NCI-H446 treated with DMSO at 0.1 percent for 48 hours (cell line): ENCODE measurements at places on chromosomes 6 and 20.
A peak's percentile ranks its signal among the peaks of the same experiment; 100 is the strongest.

GRCh38 chr6:6006428-6007365 is at the start of gene NRN1:
Gene NRN1 (minus strand): TSS chr6:6006925. CDS start chr6:6006749, 176 bp downstream.
- peak; percentile 39 for DNase-seq

- no peak for DNase-seq
Observed at GRCh38 chr6:35260591-35261570, 1.3 kb downstream of the ZNF76 start.

- DNase-seq, result no peak
Observed at GRCh38 chr6:3784885-3785744, 33.6 kb upstream of the PXDC1 start.

GRCh38 chr6:124688369-124688768 is 273.9 kb upstream of the RNF217 start:
- no peak for DNase-seq

DNA sequence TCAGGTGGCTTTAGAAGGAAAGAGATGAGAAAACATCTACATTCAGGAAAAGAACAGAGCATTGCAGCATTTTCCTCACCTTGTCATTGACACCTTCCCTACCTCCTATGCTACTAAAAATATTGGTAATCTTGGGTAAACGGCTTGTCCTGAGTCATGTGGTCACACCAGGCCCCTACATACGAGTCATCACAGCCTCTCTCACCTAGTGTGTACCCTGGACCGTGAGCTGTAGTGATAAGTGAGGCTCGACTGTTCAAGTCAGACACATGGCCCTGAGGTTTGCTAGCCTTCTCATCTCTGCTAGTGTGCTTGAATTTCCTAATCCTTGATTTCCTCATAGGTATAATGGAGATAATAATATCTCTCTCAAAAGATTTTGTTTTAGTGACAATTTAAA is 29.6 kb upstream of the TMEM244 start:
- DNase-seq, result no peak

GRCh38 chr6:8017276-8017701 is 46.9 kb downstream of the BLOC1S5 start:
- no peak for DNase-seq

- DNase-seq, result no peak
Observed at GRCh38 chr6:160203076-160203475, 55.5 kb downstream of the SLC22A2 start.

DNA sequence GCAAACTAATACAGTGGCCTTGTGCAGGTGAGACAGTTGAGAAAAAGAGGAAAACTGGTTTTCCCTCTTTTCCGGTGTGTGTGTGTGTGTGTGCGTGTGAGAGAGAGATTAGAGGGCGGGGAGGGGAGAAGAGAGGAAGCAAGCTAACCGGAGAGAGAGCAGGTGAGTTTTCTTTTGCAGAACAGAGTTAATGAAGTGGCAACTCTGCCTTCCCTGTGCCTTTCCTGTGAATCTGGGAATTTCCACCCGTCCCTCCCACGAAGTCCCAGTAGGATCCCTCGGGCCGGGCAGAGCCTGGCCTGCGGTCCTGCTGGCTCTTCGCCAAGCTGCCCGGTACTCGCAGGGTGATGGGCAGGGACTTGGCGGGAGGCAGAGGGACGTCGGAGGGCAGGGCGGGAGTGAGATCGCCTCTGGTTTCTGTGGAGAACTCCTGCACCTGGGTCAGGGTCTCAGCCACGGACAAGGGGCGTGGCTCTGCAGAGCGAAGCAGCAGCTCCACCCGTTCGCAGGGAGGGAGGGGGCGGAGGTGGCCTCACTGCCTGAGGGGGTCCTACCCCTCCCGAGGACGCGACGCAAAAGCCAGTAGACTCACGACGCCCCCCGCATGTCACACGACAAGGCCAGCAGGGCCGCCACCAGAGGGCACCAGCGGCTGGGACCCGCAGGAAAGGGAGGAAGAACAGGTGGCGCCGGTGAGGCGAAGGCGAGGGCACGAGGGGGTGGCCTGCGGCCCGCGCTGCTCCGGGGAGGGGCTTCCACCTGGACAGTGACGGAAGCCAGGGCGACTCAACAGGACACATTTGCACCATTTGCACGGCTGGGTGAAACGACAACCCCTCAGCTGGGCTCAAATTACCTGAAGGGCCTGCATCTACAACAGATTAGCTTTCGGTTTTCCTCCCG is 51.2 kb upstream of the RNF182 start:
- no peak for DNase-seq

DNA sequence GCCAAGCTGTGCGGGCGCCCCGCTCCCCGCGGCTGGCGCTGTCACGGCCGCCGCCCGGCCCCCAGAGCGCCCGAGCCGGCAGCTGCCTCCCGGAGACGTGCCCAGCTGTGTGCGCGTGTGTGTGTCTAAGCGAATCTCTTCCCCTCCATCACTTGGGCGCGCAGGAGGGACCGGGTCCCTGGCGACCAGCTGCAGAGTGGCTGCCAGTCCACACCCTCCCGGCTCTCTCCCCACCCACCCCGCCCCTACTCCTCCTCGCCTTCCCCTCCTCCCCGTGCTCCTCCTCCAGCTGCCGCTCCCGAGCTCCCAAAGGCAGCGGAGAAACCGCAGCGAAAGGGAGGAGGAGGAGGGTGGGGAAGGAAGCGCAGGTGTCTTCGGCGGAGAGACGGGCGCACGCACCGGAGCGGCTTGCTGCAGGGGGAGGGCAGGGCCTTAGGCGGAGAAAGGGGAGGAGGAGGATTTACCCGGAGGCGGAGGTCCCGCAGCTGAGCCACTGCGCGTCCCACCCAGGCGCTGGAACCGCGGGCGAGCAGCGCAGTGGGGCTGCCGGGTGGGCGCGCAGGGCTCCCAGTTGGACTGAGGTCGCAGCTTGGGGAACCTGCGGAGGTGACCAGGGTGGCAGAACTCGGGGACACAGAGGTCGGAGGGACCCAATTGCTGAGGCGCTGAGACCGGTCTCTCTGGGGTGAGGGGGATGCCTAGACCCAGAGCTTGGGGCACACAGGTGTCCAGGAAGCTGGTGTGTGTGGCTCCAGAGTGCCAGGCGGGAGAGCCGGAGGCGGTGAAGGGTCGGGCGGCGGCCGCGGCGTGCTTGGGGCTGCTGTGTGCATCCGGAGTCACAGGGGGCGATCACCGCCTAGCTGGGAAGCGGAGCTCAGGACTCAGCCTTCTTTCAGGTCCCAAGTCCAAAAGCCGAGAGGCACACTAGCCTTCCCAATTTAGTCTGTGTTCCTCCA is at the start of gene HS3ST5:
Gene HS3ST5 (minus strand): TSS at position 198 of the 956 bp plus-strand sequence. CDS start 280,178 bp downstream, outside the sequence.
- DNase-seq, result peak; percentile 51

DNA sequence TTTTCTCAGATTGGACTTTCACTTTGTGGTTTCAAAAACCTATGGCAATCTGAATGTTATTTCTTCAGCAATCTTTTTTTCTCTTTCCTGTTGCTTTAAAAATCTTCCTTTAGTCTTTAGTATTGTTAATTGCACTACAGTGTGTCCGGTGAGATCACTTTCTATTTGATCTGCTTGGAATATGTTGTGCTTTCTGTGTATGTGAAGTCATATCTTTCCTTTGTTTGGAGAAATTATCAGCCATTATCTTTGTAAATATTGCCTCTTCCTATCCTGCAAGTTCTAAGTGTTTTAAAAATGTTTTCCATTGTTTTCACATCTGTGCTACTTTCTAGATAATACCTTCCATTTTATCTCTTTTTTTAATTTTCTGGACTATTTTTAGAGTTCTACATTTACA is 171.4 kb upstream of the PRSS16 start:
- DNase-seq, result no peak

- DNase-seq, result peak; percentile 36
Observed at GRCh38 chr6:35359744-35360348, 17.5 kb downstream of the PPARD start.

- no peak for DNase-seq
Observed at GRCh38 chr6:7041511-7042026, 66.2 kb upstream of the RREB1 start.

GRCh38 chr6:11682561-11682975 is 96.0 kb downstream of the ADTRP start:
- no peak for DNase-seq

- DNase-seq, result no peak
Observed at GRCh38 chr20:16317445-16318362, 255.5 kb downstream of the KIF16B start.

- DNase-seq, result no peak
Observed at GRCh38 chr6:142276256-142276655, 25.6 kb upstream of the ADGRG6 start.

DNA sequence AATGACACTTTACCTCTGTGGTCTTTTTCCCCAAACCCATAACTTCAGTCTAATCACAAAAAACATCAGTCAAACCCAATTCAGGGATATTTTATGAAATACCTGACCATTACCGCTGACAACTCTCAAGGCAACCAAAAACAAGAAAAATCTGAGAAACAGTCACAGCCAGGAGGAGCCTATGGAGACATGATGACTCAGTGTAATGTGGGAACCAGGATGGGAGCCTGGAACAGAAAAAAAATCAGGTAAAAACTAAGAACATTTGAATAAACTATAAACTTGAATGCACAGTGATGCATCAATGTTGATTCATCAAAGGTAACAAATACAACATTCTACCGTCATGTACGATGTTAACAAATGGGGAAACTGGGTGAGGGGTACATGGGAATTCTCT is 84.1 kb upstream of the TSHZ2 start:
- DNase-seq, result no peak

- peak; percentile 34 for DNase-seq
Observed at GRCh38 chr6:155436981-155437749, 18.5 kb downstream of the NOX3 start.

GRCh38 chr6:2819115-2819514 is 22.5 kb downstream of the SERPINB1 start:
- no peak for DNase-seq

DNA sequence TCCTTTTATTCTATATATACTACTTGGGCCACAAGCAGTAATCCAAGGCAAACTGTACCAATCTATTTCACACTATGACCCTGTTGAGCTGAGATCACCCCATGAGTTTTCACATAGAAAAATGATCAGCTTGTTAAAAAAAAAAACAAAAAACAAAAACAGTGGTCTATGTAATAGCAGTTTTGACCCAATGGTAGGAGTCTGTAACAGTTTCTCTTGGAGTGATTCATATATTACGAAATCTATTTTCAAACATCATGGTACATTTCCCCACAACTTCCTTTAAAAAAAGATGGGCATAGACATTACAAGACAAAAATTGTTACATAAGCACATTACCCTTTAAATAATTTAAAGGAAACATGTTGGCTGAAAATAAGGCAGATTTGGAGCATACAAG is 78.1 kb downstream of the PRSS35 start:
- no peak for DNase-seq

- DNase-seq, result no peak
Observed at GRCh38 chr6:56677559-56677958, 34.9 kb upstream of the DST start.

DNA sequence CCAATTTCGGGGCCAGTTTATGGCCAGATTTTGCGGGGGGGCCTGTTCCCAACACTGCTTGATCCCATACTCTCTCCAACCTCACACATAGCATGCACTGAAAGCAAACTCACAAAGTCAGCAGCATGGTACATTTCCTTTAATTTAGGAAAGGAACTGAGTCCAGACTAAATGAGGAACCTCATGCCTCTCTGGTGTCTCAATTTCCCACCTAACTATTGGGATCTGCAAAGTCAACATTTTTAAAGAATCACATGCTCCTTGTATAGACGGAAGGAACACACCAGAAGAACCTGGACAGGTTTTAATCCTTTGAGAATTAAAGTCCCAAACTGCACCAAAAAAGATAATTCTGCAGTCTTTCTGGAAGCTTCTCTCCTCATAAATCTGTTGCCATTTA is 33.3 kb downstream of the FAM50B start:
- DNase-seq, result no peak

GRCh38 chr6:22028403-22029090 is 268.3 kb downstream of the PRL start:
- peak; percentile 27 for DNase-seq

DNA sequence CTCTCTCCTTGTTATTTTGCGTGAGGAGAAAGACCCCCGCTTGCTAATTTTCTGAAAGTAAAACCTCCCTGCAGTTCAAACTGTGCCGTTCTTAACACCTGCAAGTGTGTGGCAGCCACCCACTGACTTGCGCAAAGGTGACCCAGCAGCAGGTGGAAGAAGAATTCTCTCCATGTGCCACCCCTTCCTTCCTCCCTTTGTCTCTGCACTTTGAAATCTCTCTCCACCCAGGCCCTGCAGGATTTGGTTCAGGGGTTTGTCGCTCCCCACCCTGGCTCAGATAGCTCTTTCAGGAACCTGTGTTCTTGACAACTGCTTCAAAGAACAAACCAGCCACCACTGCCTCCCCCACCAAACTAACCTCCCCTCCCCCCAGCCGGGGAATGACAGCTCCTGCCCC is 41.4 kb downstream of the ZNF831 start:
- DNase-seq, result no peak

GRCh38 chr6:53984163-53984562 is 127.1 kb upstream of the MLIP start:
- no peak for DNase-seq

GRCh38 chr6:131362070-131362469 is 211.0 kb upstream of the ARG1 start:
- DNase-seq, result no peak

GRCh38 chr6:37131104-37131959 is 38.6 kb upstream of the PIM1 start:
- peak; percentile 69 for DNase-seq

DNA sequence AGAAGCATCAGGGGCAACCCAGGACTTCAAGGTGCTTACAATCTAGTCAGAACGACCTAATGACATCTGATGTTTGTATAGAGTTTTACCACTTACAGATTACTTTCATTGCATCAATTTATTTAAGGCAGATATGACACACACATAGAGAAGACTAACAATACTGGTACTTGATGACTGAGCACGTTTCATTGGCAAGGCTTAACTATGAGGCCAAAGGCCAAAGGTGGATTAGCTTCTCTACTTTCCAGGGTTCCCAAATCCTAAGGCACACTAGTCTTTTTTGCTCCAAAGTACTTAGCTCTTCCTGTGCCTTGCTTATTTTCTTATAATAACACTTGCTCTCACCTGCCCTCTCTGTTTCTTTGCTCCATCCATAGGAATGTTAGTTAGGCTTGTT is 406.2 kb downstream of the ZFAND3 start:
- no peak for DNase-seq

DNA sequence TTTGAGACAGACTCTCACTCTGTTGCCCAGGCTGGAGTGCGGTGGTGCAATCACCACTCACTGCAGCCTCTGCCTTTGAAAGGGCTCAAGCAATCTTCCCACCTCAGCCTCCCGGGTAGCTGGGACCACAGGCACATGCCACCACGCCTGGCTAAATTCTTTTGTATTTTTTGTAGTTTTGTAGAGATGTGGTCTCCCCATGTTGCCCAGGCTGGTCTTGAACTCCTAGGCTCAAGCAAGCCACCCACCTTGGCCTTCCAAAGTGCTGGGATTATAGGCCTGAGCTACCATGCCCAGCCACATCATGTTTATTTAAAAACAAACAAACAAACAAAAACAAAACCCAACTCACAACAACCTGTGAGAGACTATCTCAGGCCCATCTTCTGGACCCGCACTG is 29.7 kb upstream of the APCDD1L start:
- no peak for DNase-seq

DNA sequence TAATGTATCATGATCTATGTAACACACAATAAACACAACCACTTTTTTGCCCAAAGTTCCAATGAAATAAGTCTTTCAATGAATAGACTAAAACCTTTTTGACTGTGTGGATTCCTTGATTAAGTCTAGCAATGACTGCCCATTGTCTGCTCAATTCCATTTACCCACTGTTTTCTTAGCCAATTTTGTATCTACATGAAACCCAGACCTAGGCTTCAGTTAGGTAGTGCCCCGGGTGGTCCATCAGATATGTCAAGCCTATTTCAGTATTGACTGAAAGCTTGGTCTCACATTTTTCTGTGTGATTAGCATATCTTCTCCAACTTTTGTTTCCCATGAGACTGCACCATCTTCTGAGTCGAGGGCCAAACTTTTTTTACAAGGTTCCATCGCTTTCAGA is 615.0 kb downstream of the C6orf118 start:
- DNase-seq, result no peak

- DNase-seq, result peak; percentile 17
Observed at GRCh38 chr20:47272893-47273590, 83.5 kb downstream of the ZMYND8 start.
